NCI-H146 (cell line): ENCODE measurements at places on chromosomes 3 and 15.

- no peak for DNase-seq
These were observed 91.5 kb downstream of the GPR156 start for GRCh38 chr3:120193554-120193953.

GRCh38 chr3:157493627-157494550, 9.3 kb downstream of the VEPH1 start:
- DNase-seq, result peak; percentile 91

- DNase-seq, result no peak
These were observed 75.2 kb downstream of the FBXL22 start for GRCh38 chr15:63672369-63672768.

DNA sequence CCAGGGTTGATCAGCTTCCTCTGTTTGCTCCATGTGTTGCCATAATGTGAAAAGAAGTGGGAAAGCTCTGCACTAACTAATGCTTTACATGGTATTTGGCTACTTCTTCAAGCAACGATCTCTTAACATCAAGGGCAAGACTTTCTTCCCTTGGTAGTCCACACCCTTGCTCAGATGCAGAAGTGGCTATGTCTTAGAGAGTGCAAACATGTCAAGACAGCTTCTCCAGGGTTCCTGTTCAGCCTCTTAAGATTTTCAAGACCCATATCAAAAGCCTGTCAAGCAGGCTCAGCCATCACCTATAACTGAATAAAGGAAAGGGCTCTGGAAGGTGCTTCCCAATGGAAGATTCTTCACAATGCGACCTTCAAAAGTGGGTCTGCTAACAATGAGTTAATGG, 64.8 kb upstream of the CSTA start:
- no peak for DNase-seq

DNA sequence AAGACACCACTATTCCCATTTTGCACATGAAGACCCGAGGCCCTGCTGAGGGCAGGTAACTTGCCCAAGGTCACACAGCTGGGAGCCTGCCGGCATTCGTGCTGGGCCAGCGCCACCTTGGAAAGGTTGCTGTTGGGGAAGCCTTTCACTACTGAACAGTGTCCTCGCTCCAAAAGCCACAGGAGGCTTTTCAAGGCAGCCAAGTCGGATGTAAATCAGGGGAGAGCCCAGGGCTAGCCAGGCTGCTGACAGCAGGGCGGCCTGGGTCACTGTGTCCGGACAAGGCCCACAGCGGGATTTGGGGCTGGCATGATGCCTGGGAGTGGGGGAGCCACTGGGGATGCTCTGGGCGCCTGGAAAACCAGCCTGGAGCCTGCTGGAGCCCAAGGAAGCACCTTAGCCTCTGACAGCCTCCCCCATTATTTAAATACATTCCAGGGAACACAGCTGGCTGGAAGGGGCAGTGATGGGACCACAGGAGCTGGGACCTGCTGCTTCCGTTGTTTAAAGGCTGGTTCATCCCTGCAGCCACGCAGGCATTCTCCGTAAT, 10.5 kb downstream of the SLC6A6 start:
- DNase-seq, result no peak

- DNase-seq, result no peak
These were observed 7.0 kb downstream of the SNAP23 start for GRCh38 chr15:42502477-42502876.

DNA sequence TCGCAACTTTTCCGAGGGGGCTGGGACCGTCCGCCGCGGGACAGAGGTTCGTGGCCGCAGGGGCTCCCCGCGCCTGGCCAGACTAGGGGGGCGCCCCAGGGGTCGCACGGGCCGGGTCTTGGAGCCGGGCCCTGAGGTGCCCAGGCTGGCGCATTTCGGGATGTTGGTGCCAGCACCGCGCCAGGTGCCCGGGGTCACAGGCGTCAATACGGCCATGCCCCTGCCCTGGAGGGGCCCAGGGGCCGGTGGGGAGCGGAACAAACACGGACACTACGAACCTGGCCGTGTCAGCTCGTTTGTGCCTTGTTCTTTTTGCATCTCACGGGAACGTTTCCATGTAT, 366 bp downstream of the TM6SF1 start:
- DNase-seq, result no peak

GRCh38 chr15:90686435-90687218, 30.5 kb upstream of the BLM start:
- no peak for DNase-seq

GRCh38 chr3:146200461-146201220, 39.7 kb upstream of the PLOD2 start:
- no peak for DNase-seq
